Fibroblast of pulmonary artery (primary cell): ENCODE measurements at places on chromosomes 2 and 18.

GRCh38 chr2:80548469-80548868 lies 243.9 kb upstream of the LRRTM1 start:
- DNase-seq = no peak

DNA sequence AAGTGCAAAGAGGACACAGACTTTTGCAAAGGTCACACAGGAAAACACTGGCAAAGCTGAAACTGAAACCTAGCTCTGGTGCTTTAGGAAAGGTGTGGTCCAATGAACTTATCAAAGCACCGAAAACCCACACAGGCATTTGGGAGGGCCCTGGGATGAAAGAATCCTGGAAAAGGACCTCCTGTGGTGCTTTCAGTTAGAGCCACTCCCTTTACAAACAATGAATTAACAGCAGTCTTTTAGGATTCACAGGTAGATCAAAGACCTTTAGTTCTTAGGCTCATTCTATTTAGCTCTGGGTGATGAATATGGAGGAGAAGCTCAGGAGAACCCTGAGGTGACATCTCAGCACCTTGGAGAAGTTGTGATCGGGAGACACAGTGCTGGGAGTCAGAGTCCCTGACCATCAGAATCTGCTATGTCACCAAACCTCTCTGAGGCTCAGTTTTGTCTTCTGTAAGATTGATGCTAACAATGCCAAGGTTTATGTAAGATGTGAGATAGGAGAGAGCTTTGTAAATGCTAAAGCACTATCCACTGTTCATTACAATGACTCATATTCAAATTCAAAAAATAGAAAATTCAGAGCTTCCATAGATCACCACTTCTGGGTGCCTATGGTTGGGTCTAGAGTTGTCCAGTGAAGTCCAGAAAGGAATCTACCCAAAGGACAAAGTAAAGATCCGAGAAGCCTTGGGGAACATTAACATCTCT lies 39.3 kb downstream of the VSNL1 start:
- no peak for DNase-seq

- DNase-seq = no peak
Observed at GRCh38 chr18:7720395-7720794, 153.3 kb downstream of the PTPRM start.

DNA sequence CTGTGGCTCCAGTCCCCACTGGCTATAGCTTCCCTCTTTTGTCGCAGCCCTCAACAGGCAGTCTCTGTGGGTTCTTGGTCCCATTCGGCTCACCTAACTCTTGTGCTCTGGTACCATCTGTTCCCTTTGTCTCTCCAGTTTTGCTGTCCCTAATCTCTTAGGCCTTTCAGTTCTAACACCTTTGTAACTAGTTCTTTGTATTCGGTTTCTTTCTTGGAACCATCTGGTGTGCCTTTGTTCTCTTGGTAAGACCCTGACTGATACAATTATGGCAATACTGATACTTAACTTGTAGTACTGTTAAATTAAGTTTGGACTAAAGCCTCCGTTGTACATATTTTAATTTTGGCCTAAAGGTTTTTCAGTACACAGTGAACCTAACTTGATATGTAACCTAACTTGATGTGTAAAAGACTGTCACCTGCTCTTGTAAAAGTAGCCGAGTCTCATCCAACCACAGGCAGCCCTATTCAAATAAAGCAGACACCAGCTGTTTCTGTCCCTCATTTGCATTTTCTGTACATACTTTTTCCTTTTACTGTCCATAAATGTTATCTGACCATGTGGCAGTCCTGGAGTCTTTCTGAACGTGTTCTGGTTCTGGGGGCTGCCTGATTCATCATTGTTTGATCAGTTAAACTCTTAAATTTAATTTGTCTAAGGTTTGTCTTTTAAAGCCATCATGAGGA lies 4.8 kb upstream of the MRPL44 start:
- no peak for DNase-seq

DNA sequence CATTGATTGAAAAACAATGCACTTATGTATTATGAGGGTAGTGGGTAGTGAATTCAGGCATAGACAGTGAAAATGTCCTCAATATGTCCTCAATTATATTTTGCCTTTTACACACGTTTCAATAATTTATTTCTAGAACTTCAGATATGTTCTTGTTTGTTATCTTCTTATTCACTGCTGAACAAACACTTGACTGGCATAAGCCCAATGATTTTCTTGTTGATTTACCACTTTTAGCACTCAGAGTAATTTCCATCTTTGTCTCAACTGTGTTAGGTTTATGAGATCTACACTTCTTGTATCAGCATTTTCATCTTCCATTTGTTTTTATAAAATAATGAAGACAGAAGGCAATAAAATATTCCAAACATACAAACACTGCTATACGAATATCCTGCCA lies 61.8 kb upstream of the DCC start:
- no peak for DNase-seq
